ENCODE measurements at places on chromosomes 6 and 20.

DNA sequence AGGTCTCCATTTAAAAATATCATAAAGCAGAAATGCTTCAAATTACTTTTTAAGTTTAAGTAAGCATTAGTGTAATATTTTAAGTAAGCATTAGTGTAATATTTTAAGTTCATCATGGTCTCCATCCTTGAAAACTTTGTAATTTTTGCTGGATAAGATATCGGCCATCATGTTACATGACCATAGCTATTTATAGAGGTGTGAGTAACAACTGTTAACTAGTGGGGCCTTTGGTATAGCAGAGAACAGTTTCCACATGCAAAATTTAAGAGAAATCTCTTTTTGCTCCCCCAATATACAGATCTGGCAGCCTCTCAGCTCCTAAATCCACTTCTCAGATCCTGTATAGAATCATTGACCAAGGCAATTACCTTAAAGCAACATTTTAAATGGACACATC is 468 bp downstream of the TRDN start:
- no peak for DNase-seq

- DNase-seq: no peak
Measured at GRCh38 chr6:145534989-145535388, 200.3 kb downstream of the EPM2A start.

DNA sequence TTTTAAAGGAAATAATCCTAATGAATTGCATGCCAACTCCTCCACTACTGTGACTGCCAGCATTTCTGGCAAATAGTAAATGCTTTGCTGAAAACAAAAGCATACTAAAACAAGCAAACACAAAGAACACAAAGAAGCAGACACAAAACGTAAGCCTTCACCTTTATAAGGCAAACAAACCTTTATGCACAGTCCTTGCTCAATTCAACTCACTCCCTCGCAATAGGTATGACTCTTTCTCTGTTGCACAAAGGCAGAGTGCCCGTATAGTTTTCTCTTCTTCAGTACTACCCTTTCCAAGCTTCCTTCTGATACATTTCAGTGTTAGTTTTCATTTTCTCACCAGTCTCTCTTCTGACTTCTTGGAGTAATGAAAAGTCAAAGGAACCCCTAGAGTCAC is 63.9 kb downstream of the PDE10A start:
- no peak for DNase-seq

GRCh38 chr20:41098703-41099250 is 38.6 kb upstream of the PLCG1 start:
- DNase-seq: no peak

GRCh38 chr20:3165473-3166337 is 6.0 kb upstream of the FASTKD5 start:
- no peak for DNase-seq

GRCh38 chr20:63326314-63327230 is 33.6 kb downstream of the COL20A1 start:
- no peak for DNase-seq

DNA sequence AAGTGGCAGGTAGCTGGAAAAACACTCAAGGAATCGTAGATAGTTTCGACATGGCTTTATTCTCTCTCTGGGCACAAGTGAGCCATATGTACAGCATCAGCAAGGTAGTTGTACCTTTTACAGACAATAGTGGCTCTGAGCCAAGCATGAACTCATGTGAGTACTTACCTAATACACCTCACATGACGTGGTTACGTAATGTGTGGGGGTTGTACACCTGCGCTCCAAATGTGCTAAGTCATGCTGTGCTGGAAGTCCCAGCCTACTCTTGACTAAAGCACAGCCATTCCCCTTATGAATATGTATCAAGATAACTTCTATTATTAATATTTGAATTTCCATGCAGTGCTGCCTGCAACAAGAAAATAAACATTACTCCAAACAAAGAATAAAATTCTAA is 78.8 kb upstream of the HMGN3 start:
- no peak for DNase-seq

- no peak for DNase-seq
Measured at GRCh38 chr6:35897036-35897435, 23.9 kb downstream of the SRPK1 start.

DNA sequence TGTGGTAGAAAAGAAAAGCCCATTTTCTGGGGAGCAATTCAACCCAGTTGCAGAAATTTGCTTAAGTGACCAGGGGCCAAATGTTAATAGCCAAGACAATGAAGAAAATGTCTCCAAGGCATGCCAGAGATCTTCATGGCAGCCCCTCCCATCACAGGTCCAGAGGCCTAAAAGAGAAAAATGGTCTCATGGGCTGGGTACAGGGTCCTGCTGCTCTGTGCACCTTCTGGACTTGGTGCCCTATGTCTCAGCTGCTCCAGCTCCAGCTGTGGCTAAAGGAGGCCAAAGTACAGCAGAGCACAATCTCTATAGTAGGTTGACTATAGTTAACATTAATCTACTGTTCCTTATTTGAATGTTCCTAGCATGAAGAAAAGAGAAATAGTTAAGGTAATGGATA is 44.7 kb downstream of the FRK start:
- DNase-seq: no peak

DNA sequence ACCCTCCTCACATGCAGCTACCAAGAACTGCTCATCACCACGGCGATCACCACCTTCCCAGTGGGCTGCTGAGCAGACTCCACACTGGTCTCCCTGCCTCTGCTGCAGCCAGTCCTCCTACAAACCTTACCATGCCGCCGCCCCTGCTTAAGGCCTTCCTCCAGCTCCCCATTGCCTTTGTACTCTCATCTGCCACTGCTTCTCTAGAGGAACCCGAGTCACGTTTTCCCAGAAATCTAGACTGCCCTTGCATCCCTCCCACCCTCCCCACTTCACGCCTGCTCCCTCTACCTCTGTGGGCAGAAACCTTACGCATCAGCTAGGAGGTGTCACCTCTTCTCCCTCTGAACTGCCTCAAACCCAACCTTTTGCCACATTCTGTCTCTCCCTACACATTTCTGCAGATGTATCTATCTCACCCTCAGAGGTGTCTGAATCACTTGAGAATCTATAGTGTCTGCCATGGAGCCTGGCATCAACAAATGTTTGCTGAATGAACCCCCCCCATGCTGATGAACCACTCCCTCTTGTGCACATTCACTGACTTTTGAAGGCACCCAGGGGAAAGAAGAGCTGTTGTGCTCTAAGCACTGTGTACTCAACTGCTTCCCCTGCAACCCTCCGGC is 4.3 kb downstream of the E2F1 start:
- no peak for DNase-seq

GRCh38 chr20:22924949-22925612 is 110.0 kb upstream of the SSTR4 start:
- no peak for DNase-seq

GRCh38 chr6:169452869-169453620 is 199.4 kb upstream of the THBS2 start:
- no peak for DNase-seq

- no peak for DNase-seq
Measured at GRCh38 chr6:156699017-156699421, 78.2 kb upstream of the ARID1B start.

DNA sequence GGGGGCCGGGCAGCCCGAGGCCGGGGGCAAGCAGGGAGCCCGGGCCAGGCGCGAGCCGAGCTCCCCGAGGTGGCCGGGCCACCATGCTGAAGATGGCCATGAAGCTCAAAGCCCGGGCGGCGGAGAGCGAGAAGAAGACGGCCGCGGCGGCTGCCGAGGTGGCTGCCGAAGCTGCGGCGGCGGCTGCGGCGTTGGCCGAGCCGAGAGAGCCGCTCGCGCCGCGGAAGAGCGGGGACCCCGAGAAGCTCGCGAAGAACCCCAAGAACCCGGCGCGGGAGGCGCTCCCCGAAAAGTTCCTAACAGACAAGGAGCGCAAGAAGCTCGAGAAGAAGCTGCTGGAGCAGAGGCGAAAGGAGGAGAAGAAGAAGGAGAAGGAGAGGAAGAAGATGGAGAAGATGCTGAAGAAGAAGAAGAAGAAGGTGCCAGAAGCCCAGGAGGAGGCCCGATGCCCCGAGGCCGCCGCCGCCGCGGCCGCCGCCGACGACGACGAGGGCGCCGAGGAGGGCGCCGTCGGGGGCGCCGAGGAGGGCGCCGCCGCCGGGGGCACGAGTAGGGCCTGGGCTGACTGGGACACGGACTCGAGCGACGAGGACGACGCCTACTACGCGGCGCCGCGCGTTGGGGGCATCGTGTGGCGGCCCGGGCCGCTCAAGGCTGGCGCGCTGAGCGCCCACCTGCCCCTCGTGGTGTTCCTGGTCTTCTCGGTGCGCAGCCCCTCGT is 37.4 kb downstream of the GNAS start:
- no peak for DNase-seq

GRCh38 chr6:109467696-109468095 is 12.1 kb upstream of the MICAL1 start:
- DNase-seq: no peak

GRCh38 chr6:29517245-29517644 is 29.5 kb upstream of the MAS1L start:
- no peak for DNase-seq

DNA sequence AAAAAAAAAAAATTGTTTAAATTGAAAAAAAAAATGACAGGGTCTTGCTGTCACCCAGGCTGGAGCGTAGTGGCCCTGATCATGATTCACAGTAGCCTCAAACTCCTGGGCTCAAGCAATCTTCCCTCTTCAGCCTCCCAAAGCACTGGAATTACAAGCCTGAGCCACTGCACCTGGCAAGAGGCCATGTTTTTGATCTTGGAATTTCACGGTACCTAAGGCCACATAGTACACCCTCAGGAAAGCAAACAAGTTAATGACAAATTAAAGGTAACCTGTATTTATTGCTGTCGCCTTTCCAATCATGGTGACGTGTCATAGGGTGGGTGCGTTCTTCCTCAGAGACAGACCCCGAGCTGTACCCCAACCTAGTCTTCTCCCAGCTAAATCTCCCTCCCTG is 79.2 kb downstream of the LINC00237 start:
- no peak for DNase-seq

GRCh38 chr6:50819466-50819903 is 814 bp downstream of the TFAP2B start:
- no peak for DNase-seq

DNA sequence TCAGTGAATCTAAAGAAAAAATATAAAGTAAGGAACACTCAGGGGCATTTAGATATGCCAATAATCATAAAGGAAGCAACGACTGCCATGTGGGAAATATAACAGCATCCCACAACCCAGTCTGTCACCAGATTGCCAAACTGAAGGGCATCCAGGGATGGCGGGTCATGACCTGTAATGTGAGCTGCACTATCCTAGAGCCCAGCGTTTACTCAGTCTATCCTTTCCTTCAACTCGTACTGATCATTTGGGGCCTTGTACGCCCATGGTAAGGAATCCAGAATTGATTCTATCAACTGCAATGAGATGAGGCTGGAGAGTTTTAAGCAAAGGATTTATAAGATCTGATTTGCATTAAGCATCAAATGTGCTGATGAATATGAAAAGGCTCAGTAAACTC is 5.3 kb downstream of the TRPC4AP start:
- no peak for DNase-seq

- no peak for DNase-seq
Measured at GRCh38 chr6:166087852-166088251, 79.8 kb downstream of the TBXT start.

DNA sequence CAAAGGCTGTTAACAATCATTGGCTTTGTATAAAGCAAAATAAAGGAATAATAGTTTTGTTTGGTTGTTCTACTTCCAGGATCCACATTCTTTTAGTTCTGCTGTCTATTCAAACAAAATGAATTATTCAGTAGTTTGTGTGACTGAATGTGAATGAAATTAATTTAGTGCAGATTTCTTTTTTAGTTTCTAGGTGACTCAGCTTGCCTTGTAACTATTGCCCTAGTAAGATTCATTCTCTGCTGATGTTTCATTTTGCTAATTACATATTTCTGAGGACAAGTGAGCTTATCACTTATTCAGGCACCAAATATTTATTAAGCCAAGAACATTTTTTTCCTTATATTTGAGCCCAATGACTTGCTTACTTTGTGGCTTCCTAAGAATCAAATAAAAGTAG is 46.5 kb upstream of the RIPOR2 start:
- no peak for DNase-seq

GRCh38 chr6:3251462-3252314 is 7.1 kb upstream of the PSMG4 start:
- peak; percentile 86 for DNase-seq

DNA sequence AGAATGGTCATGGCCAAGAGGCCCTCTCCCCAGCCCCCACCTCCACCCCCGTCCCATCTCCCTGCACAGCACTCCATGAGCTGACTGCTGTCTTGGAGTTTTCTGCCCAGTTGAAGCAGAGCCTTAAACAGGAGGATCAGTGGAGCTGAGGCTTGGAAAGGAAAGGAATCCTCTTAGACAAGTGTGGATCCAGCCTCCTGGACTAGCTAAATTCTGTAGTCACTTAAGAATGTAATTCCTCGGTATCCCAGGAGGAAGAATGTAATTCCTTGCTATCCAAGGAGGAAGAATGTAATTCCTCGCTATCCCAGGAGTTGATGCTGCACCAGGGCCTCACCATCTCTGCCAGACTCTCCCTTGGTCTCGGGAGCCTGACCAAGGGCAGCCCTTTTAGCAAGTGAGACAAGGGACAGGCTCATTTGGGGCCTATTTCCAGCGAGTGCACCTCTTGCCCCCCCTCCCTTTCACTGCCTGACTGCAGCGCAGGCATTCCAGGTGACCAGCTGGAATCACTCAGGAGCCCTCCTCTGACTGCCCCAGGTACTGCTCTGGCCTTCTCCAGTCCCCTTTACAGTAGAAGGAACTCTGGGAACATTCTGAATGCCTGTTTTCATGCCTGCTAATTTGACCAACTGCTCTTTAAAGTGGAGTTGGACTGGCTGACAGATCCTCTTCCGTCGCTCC is 76.2 kb downstream of the TCP11 start:
- DNase-seq: no peak

DNA sequence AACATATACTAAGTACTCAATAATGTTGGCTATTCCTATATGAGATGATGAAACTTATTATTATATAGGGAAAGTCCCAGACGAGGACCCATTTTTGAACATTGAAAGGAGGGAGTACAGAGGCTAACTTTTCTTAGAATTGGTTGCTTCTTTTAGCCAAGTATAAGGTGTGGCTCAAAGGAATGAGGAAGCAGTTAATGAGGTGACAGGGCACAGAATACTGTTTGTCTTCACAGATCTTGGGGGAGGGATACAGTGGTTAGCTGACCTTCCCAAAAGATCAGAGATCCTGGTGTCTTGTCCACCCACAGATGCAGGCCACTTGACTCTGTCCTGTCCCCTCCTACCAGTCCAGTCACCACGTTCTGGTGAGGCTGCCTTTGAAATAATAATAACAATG is 67.8 kb upstream of the EPB41L1 start:
- no peak for DNase-seq

DNA sequence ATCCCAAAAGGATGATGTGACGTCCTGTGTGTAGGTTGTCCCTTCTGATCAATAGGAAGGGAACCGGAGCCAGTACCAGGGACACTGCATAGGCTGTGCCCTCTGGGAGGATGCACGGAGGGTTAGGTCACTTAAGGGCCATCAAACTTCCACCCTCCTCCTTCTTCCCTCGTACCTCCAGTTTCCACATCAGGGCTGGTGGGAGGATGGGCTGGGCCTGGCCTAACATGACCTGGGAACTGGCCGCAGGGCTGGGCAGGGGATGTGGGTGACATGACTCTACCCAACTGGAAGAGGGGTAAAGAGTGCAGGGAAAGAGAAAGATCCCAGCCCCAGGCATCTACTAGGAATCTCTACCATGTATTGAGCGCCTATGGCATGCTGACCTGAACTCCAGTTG is 46.2 kb upstream of the MDGA1 start:
- no peak for DNase-seq

Measured in stimulated activated naive CD8-positive, alpha-beta T cell treated with anti-CD3 and anti-CD28 coated beads, Interleukin-15, Interleukin-2, amounts not matched to agents 100 U/mL and 50 U/mL, for 24 hours (primary cell).